ENCODE measurements at places on chromosomes 16 and 17.

GRCh38 chr17:8041979-8042378 lies 3.1 kb downstream of the ALOX15B start:
- DNase-seq, result no peak

DNA sequence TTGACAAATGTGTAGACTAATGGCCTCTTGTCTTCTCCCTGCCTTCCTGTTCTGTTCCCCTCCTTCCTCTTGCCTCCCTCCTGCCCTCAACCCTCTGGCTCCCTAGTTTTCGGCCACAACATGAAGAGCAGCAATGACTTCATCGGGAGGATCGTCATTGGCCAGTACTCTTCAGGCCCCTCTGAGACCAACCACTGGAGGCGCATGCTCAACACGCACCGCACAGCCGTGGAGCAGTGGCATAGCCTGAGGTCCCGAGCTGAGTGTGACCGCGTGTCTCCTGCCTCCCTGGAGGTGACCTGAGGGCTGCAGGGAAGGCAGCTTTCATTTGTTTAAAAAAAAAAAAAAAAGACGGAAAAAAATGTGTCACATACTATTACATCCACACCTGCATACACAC lies 18.8 kb upstream of the CLEC19A start:
- DNase-seq, result no peak

GRCh38 chr16:11414815-11415775 lies 69.8 kb downstream of the RMI2 start:
- no peak for DNase-seq

- DNase-seq, result no peak
Observed at GRCh38 chr16:88318521-88318920, 64.2 kb upstream of the ZNF469 start.

- DNase-seq, result no peak
Observed at GRCh38 chr16:85979605-85980004, 80.6 kb downstream of the IRF8 start.

DNA sequence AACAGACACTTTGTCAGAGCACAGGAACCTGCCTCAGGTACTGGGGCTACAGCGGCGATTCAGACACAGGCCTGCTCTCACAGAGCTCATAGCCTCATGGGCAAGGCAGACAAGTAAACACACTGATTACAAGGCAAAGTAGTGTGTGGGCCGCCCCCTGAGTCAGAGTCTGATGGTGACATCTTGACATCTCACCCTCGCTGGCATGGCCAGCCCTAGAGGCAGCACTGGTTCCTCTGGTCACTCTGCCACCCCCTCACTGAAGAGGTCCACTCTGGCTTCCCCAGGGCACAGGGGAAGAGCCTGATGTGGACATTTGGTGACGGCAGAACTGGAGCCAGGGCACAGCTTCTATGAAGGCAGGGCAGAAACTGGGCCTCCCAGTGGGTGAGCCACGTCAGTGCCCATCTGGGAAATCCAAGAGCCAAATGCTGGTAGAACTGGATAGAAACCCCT lies 32.9 kb upstream of the TOB1 start:
- no peak for DNase-seq

GRCh38 chr17:42387661-42388380 lies 421 bp downstream of the STAT3 start:
- no peak for DNase-seq

DNA sequence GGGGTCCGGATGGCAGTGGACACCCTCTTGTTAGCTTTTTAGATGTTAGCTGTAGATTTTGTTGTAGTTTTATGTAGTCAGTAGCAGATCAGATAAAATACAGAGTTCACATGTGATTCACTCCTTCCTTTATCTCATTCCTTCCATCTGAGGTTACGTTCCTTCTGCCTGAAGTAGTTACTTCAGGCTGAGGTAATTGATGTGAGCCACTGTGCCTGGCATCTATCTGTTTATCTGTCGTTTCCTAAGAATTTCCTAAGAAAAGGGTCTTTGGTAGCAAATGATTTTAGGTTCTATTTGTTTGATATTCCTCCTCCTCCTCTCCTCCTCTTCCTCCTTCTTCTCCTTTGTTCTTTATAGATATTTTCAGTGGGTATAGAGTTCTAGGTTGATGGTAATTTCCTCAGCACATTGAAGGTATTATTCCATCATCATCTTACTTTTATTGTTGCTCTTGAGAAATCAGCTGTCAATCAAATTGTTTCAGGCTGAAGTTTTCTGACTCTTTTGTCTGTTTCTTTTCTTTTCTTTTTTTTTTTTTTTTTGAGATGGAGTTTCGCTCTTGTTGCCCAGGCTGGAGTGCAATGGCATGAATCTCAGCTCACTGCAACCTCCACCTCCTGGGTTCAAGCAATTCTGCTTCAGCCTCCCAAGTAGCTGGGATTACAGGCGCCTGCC lies 29.6 kb upstream of the FBXO47 start:
- DNase-seq, result no peak

DNA sequence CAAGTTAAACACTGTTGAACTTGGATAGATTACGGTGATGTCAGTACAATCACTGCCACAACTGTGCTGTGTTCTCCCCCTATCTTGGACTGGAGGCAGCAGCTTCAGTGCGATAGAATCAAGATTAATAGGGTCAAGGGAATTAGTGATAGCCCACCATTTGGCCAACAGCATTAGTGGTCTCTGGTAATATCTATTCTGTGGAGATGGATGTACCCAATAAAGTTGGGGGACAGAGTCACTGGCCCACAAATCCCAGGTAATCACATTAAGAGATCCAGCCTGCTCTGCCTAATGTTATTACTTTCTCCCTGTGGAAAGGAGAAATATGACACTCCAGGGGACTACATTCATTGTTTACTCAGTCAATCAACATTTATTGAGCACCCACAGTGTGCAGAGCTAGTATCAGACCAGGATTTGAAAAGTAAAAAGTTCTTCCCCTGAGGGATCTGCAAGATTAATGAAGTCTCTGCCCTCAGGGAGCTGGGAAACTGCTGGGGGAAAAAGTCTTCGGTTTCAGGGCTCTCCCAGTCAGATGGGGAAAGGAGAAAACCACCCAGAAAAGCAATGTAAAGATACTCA lies 23.6 kb upstream of the ATP5MC1 start:
- no peak for DNase-seq

- no peak for DNase-seq
Observed at GRCh38 chr17:49513641-49514040, 18.5 kb downstream of the NGFR start.

DNA sequence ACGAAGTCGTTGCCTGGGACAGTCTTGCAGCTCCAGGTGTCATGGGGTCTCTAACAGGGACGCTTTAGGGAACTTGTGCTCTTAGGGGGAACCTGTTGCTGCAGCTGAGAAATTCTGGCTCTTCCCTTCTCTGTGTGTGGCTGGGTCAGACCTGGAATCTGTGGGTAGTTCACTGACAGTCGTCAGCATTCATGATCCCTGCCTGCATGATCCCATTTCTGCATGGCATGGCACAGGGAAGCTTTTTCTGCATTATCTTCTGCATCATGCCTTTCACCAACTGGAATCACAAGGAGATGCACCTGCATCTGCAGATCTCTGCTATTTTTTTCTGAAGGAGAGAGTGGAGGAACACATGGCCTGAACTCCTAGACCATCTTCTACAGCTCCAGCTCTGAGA lies 85.6 kb downstream of the SOX9 start:
- no peak for DNase-seq

DNA sequence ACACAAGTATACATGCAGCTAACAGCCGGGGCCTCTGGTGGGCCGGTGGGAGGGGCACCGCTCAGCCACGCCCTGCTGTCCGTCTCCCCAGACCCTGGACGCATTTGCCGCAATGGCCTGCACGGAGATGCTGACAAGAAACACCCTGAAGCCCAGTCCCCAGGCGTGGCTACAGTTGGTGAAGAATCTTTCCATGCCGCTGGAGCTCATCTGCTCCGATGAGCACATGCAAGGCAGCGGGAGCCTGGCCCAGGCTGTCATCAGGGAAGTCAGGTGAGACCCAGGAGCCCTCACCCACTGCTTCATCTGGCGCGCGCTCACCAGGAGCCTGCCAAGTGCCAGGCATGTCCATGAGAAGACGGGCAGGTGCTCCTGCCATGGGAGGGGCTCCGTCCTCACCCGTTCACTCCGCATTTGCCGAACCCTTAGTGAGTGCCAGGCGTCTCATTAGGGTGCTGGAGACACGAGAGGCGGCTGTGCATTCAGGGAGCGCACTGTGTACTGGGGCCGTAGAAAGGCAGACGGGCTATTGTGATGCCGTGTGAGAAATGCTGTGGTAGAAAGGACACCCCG lies 51.4 kb upstream of the ENDOV start:
- no peak for DNase-seq

DNA sequence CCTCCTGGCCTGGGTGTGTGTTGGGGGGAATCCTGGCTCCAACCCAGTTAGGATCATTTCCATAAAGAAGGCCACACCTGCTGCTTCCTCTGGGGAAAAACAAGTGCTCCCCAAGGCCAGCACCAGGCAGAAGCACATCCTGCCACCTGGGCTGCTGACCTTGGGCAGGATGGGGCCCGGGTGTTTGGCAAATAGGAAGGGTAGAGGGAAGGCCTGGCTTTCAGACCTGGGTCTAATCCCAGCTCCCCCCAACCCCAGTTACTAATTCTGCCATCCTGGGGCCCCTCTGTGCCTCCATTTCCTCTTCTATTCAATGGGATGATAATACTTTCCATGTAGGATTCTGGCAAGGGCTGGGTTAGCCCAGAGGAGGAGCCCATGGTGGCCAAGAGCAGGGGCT lies 3.0 kb upstream of the NLRC5 start:
- DNase-seq, result no peak

DNA sequence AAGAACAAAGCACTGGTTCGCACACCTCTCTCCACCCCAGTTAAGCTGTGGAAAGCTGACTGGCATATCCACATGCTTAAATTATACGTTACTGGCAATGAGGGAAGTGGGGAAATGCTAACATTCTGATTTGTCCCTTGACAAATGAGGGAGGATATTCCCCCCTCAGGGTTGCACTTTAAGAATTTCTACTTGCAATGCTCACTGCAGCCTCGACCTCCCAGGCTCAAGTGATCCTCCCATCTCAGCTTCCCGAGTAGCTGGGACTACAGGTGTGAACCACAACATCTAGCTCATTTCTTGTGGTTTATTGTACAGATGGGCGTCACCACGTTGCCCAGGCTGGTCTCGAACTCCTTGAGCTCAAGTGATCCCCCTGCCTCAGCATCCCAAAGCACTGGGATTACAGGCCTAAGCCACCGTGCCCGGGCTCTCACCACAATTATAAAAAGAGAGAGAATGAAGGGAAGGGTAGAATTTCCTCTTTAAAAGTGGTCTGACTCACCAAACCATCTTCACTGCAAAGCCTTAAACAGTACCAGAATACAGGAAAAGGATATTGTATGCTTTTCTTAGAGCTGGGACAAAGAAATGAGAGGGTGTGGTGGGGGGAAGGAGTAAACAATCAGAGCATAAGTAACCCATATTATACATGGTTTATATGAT lies 38.9 kb downstream of the KANSL1 start:
- DNase-seq, result no peak

DNA sequence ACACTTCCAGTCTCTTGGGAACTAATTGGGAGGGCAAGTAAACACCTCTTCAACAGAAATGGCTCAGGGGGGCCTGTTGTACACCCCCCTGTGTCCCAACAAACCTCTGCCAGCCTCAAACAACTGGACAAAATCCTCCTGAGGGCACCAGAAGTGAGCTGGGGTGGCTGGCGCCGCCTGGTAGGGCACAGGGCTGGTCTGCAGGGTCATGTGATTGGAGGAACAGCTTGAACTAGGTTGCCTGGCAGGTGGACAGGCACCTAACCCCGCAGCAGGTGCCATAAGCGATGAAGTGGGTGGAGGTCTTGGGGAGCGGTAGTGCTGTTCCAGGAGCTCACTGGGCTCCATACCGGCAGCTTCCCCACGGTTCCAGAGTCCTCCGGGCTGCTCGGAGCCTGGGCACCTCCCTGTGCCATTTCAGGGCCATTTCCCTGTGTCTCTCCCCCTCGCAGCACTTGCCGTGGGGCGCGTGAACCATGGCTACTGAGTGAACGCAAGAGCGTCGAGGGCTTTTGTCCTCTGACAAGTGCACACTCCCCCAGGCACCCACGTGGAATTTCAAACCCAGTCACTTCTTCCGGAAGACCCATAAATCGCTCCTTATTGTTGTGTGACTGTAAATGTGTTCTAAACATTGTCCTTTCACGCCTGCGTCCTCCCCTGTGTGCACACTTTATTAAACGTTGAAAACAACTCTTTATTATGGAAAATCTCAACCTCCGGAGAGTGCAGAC lies 101.5 kb downstream of the SEC14L1 start:
- no peak for DNase-seq

GRCh38 chr17:51638971-51639370 lies 378.6 kb downstream of the UTP18 start:
- DNase-seq, result no peak

GRCh38 chr17:75872434-75873351 lies 5.7 kb downstream of the TRIM47 start:
- no peak for DNase-seq

GRCh38 chr16:2698965-2699750 lies 16.8 kb downstream of the KCTD5 start:
- DNase-seq, result no peak

- no peak for DNase-seq
Observed at GRCh38 chr17:38922538-38923297, 2.7 kb upstream of the LASP1NB start.

GRCh38 chr16:5328546-5328945 lies 231.0 kb upstream of the EEF2KMT start:
- DNase-seq, result no peak

GRCh38 chr17:12643822-12644221 lies 21.9 kb upstream of the MYOCD start:
- DNase-seq, result no peak

- DNase-seq, result no peak
Observed at GRCh38 chr17:80637048-80637781, 92.6 kb downstream of the RPTOR start.

DNA sequence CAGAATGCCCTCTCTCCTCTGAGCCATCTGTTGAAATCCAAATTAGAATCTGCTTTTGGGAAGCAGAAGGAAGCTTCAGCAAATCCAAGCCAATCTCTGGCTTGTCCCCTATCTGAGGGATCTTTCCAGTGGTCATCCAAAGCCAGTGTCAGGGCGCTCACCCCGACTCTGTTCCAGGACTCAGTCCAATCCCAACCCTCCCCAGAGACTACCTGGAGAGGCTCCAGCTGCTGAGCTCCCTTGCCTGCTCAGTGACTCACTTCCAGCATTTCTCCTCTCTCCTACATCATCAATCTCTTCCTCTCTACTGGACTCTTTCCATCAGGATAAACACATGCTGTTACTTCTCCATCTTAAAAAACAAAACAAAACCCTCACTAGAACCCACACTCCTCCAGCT lies 2.4 kb downstream of the MATCAP1 start:
- no peak for DNase-seq

GRCh38 chr16:23534868-23535860 lies 22.0 kb downstream of the EARS2 start:
- DNase-seq, result no peak

DNA sequence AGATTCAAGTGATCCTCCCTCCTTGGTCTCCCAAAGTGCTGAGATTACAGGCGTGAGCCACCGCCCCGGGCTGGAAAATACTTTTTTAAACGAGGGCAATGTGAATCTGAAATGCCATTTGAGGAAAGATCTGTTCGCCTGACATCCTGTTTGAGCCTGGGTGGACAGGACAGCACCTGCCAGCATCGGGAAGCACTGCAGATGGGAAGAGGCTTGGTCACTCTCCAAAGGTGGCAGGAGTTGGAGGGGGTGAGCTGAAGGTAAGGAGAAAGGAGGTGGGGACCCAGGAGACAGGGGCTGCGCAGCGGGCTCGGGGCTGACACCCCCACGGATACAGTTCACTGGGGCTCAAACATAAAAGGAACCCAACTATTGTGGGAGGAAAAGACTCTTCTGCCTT lies 3.9 kb upstream of the BIRC5 start:
- no peak for DNase-seq

All from caudate nucleus (tissue), 63 donors.